ENCODE measurements at places on chromosomes 2 and 18.
A peak's percentile ranks its signal among the peaks of the same experiment; 100 is the strongest.

GRCh38 chr2:96209011-96209728, 543 bp upstream of the STARD7 start:
- no peak for DNase-seq

- no peak for DNase-seq
Observed at GRCh38 chr2:132974467-132975095, 304.6 kb upstream of the LYPD1 start.

DNA sequence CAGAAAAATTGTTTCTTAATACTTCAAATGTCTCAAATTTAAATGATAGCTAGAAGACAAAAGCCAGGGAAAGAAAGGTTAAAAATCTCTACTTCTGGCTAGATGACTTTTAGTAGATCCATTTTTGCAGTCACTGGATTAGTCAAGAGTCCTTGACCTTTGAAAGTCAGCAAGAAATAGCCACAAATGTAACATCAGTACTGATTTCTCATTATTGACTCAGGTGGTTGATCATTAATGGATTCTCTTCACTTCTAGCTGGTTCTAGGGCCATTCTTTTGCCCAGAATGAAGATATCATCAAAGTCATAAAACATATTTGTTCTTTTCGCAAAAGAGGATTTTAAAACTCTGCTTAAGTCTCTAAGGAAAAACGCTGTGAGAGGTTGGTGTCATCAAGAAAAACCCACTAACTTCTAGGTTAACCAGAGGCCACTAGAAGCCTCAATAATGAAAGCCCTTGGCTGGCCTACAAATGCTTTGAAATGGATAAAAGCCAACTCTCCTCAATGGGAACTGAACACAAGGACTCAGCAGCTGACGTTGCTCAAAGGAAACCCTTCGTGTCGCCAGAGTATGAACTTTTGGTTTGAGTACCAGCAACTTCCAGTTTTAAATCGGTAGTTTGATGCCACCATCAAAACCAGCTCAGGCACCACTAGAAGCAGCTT, 66.3 kb downstream of the IRS1 start:
- no peak for DNase-seq

DNA sequence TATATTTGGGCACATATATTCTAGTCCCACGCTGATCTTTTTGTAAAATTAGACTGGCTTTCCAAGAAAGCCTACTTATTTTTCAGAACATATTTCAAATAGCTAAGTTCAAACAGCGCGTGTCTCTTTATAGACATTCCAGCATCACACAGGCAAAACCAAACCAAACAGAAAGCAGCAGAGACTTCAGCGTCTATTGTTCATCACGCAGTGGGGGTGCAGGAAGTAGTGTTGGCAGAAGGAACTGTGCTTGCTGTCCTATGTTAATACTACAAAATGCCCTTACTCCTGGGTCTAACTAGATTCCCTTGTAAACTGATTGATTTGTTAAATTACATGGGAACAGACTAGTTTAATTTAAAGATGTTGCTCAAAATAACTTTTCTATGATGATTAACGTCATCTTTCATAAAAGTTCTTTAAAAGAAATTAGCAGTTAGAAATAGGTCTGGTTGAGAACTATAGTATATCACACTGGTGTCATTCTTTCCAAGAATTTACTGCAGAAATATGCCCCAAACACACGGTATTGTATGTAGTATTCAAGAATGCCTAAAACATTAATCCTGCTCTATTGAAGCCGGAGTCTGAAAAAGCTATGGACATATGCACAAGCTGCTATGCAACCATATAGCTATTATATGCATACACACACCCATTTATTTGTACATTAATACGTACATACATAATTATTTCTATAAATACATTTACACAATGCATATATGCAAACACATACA, 436.3 kb downstream of the CBLN2 start:
- DNase-seq: no peak

- no peak for DNase-seq
Observed at GRCh38 chr2:163471947-163472346, 263.9 kb downstream of the FIGN start.

DNA sequence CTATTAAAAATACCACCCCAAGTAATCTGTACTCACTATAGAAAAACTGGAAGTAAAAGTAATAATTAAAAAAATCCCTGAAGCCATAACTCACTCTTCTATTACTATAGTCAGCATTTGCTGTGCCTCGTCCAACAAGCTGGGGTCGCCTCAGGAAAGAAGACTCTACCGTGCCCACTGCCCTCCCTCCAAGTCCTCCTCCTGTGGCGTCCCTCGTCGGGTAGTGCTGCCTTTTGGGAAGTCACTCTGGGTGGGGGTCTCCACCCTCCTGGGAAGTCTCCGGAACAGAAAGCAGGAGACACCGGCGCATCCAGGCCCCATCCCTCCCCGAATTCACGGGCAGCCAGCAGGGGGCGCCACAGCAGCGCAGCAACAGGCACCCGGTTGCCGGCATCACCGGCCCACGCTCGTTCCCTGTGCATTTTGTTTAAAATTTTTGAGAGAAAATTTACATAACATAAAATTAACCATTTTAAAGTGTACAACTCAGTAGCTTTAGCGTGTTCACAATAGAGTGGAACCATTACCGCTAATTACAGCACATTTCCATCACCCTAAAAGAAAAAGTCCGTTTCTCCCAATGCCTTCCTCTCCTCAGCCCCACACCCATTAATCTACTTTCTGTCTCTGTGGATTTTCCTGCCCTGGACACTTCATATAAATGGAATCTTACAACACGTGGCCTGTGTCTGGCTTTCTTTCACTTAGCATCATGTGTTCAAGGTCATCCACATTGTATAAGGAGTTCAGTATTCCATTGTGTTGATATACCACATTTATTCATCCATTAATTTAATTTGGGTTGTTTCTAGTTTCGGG, 62.2 kb downstream of the ADNP2 start:
- DNase-seq: peak; percentile 66

DNA sequence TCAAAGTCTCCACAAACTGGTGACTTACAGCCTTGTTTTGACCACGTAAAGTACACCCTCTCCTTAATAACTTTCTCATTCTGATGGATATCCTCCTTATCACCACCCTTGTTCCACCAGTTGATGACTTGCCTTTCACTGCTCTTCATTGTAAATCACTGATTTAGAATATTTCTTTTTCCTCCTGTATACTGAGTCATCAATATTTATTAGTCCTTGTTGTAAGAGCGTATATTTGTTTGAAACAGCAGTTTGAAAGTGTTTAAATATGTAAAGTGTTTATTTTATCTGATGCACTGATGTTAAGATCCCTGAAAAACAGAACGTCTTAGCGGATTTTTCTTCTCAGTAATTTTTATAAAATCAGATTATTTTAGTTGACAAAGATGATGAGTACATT, 34.2 kb upstream of the DYSF start:
- DNase-seq: no peak

DNA sequence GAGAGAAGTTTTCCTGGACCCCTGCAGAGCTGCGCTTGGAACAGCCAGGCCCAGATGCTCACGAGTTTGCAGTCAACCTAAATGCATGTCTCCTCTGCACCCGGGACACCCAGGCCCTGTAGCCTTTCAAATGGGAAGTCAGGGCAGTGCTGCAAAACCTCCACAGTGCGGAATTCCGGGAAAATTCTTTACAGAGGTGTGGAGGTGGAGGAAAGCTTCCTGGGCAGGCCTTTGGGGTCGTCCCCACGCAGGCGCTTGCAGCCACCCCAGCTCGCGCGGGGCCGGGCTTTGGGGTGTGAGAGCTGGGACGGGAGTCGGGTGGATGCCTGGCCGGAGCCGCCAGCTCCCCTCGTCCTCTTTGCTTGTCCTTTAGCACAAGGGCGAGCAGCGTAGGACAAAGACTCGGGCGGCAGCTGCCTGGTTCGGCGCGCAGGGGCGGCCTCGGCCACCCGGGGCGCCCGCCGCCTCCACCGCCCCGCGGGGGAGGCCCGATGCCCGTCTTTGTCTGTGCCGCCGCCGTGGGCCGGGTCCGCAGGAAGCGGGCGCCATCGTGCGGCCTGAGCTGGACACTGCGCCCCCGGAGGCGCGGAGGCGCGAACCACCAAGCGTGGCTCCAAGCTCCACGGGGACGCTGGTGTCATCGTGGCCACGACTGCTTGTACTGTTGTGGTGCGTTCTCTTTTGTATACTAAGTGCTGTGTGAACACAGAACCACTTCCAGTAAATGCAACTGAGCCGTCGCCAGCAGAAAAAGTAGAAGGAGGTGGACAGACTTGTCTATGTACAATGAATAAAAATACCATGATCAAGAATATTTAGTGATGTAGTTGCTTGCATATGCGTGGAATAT, 28.2 kb upstream of the BCL11A start:
- peak; percentile 73 for DNase-seq

DNA sequence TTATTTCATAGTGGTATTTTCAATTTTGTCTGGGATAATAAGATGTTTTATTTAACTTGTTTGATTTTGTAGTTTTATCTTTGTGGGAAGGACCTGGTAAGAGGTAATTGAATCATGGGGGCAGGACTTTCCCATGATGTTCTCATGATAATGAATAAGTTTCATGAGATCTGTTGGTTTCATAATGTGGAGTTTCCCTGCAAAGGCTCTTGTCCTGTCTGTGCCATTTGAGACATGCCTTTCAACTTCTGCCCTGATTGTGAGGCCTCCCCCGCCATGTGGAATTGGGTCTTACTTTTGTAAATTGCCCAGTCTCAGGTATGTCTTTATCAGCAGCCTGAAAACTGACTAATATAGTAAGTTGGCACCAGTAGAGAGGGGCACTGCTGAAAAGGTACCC, 77.8 kb upstream of the ARHGAP15 start:
- DNase-seq: no peak

- DNase-seq: no peak
Observed at GRCh38 chr18:58991167-58991798, 126.6 kb downstream of the ZNF532 start.

GRCh38 chr2:177429688-177430325, 37.2 kb downstream of the AGPS start:
- DNase-seq: no peak

DNA sequence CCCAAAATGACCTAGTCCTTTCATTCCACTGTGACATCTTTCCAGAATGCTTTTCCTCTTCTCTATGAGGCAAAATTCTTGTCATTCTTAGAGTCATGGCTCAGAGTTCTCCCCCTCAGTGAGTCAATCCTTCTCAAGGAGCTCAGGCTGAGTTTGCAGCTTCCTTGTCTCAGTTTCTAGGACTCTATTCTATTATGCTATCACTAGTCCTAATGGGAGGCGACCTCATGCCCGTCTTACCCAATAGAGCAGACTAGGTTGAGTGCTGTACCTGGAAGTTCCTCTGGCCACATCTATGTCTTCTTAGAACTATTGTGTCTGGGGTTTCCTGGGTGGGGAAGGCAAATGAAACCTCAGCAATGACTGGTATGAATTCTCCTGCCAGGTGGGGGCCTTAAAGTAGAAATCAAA, 51.5 kb downstream of the HAUS1 start:
- DNase-seq: peak; percentile 85

All from activated CD8-positive, alpha-beta T cell treated with anti-CD3 and anti-CD28 coated beads, Interleukin-2, amount 10 ng/mL, durations not matched to agents 7 days and 5 days (primary cell).